ENCODE measurements at places on chromosomes 4 and X.

- no peak for DNase-seq
Measured at GRCh38 chrX:40065296-40066046, 32.3 kb downstream of the BCOR start.

- no peak for DNase-seq
Measured at GRCh38 chr4:8152090-8152864, 6.3 kb downstream of the ABLIM2 start.

GRCh38 chr4:112885897-112886296, 163.6 kb upstream of the ANK2 start:
- DNase-seq = no peak

GRCh38 chr4:55989766-55990165, 41.0 kb downstream of the CEP135 start:
- no peak for DNase-seq

DNA sequence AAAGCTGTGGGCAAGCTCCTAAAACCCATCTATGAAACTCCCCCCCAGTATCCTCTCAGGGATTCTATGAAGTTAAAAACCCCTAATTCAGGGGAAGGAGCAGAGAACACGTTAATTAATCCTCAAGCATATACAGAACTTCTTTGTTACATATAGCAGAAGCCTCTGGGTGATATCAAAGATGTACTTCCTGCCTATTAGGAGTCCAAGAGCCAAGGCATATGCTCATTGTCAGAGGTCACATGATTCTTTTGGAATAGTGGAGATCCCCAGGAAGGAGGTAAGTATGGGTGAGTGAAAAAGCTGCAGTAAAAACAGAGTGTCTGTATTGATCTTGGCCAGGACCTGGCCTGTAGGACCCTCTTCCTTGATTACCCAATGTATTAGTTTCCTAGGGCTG, 2.9 kb upstream of the SPARCL1 start:
- no peak for DNase-seq

GRCh38 chr4:25861280-25861950, 1.4 kb downstream of the SEL1L3 start:
- DNase-seq = no peak

GRCh38 chrX:17038681-17039161, 92.3 kb downstream of the REPS2 start:
- no peak for DNase-seq

GRCh38 chrX:7147413-7147977, at the start of gene STS:
Gene STS, plus strand, starts transcription at chrX:7147712. Its CDS starts 105,488 bp downstream, at chrX:7253200.
- DNase-seq = peak; percentile 21

- DNase-seq = no peak
Measured at GRCh38 chrX:20459410-20460350, 193.0 kb upstream of the RPS6KA3 start.

DNA sequence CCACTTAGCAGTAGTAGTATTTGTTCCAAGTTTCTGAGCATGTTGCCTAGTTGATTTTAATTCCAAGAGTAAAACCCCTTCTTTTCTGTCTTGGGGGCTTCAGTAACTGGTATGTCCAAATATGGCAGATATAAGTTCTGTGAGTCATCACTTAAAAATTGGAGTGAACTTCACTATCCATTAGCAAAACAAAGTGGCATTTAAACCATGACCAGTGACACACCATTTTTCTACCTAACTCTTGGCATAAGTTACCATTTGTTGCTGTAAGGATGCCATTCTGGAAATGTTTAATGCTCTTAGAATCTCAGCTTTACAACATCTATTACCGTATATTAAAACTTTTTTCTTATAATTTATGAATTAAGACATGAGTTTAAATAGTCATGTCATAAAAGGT, 102.0 kb downstream of the CBR4 start:
- DNase-seq = no peak

DNA sequence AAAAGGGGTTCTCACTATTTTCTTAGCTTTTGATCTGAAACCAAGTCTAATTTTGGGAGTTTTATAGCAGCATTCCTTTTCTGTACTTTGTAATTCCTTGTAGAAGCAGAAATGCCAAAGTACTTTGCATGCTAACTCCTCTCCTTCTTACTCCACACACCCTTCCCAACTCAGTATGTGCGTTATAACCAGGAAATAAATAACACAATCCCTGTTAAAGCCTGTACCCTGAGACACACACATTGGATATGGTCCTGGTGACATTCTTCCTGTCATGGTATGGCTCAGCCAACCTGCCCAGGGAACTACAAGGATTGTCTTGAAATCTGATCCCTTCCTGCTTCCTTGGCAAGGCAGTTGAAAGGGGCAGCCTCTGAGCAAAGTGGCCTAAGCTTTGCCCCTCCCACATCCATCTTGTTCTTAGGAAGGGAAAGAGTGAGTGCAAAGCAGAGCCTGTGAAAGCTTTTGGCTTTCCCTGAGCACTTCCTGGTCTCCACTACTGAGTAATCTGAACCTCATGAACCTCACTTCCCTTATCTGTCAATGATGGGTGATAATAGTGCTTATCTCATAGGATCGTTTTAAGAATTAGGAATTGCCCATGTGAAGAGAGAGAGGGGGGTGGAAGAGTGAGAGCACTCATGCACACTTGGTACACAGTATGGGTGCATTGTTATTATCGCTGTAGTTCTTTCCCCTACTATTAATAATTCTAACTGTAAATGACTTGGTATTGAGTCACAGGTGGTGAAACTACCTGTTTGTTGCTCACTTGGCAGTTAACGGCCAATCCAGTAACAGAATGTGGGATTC, 109.3 kb downstream of the AFF2 start:
- peak; percentile 3 for DNase-seq

DNA sequence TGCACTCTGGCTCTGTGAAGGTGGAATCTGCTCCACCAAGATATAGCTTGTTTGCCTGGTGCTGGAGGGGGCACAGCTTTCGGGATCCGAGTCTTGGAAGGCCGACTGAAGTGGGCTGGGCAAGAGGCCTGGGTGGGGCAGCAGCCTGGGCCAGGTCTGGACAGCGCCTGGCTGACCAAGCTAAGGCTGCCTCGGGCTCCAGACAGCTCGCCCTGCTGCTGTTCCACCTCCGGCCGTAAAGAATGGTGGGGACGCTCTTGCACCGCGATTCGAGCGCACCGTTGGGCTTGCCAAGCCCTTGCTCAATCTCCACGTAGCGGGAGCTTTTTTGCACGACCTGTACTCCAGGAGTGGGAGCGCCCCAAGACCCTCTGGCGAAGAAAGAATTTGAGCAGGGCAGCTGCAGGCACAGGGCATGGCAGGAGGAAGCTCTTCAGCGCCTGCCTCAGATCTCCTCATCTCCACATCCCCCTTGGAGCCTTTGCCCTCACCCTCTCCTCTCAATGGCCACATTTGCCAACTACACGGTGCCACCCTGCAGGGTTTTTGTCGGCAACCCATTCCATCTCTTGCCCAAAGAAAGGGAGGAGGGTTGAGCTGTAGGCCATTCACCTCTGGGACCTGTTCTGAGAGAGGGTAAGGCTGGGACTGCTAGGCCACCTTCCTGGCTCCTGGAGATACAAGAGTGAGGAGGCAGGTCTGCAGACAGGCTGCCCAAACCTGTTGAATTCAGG, 18.9 kb downstream of the CNGA2 start:
- DNase-seq = no peak

All from stimulated activated CD4-positive, alpha-beta T cell treated with anti-CD3 and anti-CD28 coated beads, Interleukin-4, amount 100 ng/mL, for 24 hours (primary cell).